ENCODE measurements at places on chromosomes 3 and 15.

- no peak for DNase-seq
These were observed 47.9 kb upstream of the ITGA11 start for GRCh38 chr15:68479870-68480269.

DNA sequence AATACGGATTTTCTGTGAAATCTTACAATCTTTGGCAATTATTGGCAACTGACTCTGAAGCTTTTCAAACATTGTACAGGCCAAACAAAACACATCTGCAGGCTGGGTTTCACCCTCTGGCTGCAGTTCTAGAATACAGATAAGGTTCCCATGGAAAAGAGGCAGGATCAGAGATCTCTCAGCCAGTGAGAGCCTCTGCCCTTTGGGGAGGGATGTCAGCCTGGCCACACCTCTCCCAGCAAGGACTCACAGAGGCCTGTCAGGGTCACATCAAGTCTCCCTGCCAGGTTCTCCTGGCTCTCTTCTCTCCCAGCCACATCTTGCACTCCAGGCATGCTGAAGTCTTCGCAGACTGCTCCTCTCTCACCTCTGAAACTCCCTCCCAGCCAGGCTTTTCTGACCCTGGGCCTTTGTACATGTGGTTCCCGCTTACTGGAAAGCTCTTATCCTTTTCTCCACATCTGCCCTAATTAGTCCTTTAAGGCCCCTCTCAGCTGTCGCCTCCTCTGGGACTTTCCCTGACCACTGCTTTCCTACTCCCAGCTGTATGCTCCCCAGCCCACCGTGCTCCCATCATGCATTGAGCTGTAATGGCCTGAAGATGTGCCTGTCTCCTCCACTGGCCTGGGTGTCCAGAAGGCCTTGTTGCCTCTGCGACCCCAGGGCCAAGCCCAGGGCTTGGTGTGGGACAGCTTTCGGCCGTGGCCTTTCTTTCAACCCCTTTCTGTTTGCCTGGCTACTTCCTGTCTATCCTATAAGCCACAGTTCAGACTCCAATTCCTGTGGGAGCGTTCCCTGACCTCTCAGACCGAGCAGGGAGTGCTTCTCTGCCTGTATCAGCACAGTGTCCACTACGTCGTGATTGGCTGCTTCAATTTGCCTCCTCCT lies 4.3 kb downstream of the RBP1 start:
- peak; percentile 94 for DNase-seq

- peak; percentile 60 for DNase-seq
These were observed 16.5 kb upstream of the CLDN1 start for GRCh38 chr3:190338717-190339116.

DNA sequence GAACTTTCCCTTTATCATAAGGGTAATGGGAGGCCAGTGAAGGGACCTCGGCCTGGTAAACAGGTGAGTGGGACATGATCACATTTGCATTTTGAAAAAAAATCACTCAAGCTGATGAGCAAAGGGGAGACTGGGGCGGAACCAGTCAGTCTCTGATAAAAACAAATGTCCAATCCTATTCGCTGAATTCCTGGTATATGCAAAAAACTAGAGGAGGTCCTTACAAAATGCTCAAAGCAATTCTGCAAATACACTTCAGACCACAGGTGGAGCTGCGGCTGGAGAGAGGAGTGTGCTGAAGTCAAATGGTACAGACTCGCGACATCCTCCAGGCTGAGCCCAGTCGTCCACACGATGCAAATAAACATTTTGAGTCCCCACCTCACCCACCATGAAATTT lies 166.7 kb downstream of the FOXP1 start:
- no peak for DNase-seq

GRCh38 chr3:130991126-130991525 lies 35.5 kb downstream of the ASTE1 start:
- no peak for DNase-seq

DNA sequence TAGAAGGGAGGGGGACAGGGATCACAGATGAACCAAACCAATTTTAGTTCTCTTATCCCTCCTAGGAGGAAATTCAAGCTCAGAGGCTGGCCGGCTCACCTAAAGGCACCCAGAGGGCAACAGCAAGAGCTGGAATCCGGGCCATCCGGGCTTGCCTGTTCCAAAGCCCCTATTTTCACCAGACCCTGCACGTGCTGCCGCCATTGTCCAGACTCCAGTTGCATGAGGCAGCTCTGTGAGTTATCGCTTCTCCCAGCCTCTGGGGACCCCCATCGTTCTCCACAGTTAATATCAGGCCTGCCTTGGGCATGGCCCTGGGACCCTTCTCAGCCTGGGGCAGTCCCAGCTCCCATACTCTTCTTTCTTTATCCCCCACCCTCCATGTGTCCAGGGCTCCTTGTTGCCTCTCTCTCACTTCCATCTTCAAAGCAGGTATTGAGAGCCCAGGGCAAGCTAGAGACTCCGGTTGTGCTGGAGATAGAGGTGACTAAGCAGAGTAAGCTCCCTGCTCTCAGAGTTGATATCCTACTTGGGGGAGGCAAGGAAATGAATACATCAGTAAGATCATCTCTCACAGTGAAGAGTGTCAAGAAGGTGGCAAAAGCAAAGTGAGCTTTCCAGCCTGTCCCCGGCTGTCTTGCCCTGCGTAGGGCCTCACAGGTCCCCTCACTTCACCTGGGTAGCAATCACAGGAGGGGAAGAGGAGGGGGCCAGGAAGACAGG lies 322.8 kb downstream of the UACA start:
- DNase-seq: no peak

DNA sequence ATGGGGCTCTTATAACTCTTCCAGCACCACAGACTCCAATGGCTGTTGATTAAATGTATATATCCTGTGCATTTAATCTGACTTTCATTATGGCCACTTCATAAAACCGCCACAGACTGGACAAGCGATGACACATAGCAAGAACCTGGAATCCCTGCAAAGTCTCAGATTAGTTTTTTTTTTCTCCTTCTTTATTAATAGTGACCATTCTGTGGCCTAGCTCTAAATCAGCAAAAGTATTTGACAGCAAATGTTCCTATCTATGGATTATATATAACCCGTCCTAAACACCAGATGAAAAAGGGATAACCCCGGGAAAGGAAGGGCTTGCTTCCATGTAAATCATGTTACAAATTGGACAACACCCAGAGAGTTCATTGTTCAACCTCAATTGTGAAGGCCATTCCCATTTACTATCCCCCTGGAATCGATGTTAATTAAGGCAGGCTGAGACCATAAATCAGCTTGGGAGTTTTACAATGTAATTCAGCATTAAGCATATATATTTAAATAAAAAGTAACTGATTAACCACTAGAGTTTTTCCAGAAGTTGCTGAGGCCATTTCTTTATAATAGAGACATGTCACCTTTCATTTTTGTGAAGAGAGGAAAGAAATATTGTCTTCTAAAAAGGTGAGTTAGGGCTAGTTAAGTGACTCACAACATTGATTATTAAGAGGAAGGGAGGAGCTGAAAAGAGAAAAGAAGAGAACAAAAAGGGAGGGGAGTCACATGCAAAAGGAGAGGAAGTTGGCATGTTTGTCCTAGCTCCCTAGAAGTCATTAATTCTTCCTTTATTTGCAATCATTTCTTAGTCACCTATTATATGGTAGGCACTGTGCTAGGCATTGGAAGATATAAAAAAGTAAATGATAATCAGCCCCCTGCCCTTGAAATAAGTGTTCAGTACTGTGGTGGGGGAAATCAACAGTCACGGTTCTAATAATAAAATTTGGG lies 26.2 kb downstream of the ALDH1A2 start:
- DNase-seq: no peak

GRCh38 chr3:60920519-60920918 lies 330.7 kb downstream of the FHIT start:
- peak; percentile 8 for DNase-seq

- peak; percentile 68 for DNase-seq
These were observed 125.4 kb downstream of the TP63 start for GRCh38 chr3:189756582-189757078.

GRCh38 chr3:124619887-124620599 lies 110.2 kb upstream of the UMPS start:
- DNase-seq: peak; percentile 9

- peak; percentile 92 for DNase-seq
These were observed 25.8 kb upstream of the ANXA2 start for GRCh38 chr15:60423537-60423936.

DNA sequence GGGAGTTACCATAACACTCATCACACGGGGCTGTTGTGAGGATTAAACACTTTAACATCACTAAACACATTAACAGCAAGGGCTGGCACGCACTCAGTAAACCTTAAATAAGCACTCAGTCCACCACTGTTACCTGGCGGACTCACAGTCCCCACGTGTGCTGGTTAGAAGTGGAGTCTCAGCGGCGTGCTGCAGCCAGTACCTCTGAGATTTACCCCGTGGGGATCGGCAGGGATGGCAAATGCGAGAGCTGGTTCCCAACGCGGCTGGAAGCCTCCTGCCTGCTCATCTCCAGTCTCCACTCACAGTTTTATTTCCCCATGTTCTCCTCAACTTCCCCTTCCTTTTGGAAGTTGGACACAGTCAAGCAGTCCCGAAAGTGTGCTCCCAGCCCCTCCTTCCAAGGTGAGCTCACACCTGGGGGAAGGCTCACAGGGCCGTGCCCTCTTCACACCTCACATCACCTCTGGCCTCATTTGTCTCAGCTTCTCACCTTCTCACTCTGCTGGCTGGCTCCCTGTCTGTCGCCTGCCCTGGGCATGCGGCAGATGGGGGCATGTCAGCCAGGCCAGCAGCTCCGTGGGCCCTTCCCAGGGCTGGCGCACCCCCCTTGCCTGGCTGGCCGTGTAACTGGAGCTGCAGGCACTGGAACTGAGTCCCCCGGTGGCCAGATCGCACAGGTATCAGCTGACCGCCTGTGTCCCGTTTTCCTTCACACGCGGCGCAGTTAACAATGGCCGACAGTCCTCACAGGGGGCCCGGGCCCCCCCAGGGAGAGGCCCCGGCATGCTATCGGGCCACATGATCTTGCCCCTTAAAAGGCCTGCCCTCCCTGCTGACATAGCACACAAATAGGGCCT lies 87.1 kb downstream of the WNT7A start:
- no peak for DNase-seq

All from RPMI7951 (cell line).